Inflammatory macrophage treated with lipopolysaccharide for 1 hour (primary cell): ENCODE measurements at places on chromosomes 2 and 18.

GRCh38 chr2:47206181-47206580 is 51.1 kb upstream of the STPG4 start:
- no peak for DNase-seq

DNA sequence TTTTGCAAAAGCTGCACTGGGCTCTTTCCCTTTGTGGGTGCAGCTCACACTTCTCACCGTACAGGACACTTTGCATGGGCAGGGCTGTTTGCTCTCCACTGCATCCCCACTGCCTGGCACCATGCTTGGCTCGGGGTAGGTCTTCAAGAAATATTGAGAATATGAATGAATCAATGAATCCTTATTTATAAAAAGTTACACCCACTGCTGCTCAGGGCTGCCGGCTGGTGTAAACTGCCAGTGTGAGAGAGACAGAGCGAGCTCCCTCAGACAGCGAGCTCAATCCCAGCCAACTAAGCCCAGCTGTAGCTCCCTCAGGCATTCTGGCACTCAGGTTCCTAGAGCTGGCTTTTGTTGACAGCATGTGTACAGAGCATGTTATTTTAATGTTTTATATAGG is 3.4 kb downstream of the TMEM185B start:
- DNase-seq: no peak

GRCh38 chr2:239277401-239278085 is 123.3 kb downstream of the HDAC4 start:
- DNase-seq: no peak

DNA sequence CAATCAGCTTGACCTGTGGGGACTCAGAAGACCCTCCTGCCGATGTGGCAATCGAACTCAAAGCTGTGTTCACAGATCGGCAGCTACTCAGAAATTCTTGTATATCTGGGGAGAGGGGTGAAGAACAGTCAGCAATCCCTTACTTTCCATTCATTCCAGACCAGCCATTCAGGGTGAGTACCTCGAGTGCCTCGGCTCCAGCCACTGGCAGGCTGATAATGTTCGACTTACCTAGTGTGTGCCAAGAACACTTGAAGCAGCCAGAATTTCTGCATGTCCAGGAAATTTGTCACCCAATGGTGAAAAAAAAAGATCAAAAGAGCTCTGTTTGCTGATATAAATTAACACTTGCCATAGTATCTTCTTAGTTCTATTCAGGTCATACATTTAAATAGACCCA is 2.3 kb downstream of the LGALSL start:
- DNase-seq: no peak

DNA sequence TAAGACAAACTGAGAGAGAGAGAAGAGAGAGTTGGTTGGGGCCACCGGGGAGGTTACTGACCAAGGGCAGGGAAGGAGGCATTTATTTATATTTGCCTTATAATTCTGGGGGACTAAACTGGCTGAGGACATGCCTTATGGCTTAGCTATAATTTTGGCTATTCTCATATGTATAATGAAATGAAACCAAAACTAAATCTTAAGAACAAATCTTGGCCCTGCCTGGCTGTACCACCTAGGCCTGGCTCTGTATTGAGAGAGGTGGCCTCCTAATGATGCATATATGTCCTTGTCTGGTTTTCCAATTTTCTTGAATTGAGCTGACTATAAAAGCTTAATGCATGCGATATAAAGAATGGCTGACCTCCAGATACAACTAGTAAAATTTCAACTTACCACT is 3.5 kb upstream of the PPP1CB start:
- no peak for DNase-seq

- no peak for DNase-seq
Observed at GRCh38 chr2:96512341-96512740, 7.2 kb upstream of the NEURL3 start.
